ENCODE measurements at places on chromosomes 4 and X.

DNA sequence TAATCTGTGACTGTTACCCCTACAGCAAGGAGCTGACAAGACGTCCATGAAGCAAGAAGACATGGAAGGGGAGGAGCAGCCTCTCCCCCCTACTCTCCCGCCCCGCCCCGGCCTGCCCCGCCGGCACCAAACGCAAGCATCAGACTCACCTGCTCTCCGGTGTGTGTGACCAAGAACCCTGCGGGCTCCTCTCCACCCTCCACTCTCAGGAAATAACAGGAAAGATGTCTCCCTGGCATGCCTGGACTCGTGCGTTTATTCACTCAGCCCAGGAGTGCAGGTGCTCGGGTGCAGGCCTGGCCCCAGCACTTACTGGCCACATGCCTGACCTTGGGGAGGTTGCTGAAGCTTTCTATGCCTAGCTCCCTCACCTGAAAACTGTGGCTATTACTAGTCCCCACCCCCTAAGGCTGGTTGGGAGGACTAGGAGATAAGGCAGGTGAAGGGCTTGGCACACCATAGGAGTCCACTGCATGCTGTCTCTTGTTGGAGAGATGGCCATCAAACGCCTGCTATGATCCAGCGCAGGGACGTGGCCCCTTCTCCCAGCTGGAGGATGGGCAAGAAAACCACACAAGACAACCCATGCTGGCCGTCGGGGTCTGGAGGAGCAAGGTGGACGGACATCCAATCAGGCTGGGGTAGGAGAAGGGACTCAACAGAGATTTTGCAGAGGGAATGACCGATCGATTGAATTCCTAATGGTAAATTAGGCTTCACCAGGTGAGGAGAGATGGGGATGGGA lies 34.9 kb upstream of the CLDN24 start:
- DNase-seq, result no peak

DNA sequence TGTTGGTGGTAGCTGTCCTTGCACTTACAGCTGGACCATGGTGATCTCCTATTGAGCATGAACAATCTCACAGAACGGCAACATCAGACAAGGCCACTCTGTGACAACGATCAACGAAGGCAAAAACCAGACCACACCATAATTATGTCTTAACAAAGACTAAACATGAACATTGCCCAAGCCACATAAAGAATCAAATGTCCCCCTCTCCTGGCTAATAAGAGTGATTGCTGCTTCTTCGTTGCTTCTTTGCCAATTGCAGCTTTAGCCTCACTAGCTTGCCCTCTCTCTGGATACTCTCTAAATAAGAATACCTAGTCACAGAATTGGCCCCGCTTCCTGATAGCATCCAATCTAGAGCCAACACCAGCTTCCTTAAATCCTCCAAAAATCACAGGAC lies 41.5 kb upstream of the PGRMC1 start:
- peak; percentile 9 for DNase-seq

DNA sequence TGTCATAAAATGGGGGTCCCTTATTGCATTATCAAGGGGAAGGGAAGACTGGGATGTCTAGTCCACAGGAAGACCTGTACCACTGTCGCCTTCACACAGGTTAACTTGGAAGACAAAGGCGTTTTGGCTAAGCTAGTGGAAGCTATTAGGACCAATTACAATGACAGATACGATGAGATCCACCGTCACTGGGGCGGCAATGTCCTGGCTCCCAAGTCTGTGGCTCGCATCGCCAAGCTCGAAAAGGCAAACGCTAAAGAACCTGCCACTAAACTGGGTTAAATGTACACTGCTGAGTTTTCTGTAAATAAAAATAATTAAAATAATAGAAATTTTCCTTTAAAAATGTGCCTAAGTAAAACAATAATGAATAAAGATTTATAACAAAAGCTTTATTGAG lies 30.6 kb downstream of the AASDH start:
- no peak for DNase-seq

DNA sequence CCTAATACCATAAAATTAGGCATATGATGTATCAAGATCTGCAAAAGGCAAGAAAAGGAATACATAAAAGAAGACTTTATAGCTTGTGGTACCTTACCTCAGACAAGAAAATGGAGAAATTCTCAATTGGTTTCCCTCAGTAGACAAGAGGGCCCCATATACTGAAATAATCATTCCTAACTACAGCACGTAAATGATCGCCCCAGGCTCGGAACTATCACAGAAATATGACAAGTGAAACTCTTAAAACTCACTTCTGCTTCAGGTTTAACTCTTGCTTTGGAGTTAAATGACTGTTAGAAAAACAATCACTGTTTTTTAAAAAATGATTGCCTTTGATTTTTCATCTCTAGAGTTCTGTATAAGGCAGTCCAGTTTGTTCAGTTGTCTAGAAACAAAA lies 38.6 kb upstream of the NAP1L5 start:
- no peak for DNase-seq

DNA sequence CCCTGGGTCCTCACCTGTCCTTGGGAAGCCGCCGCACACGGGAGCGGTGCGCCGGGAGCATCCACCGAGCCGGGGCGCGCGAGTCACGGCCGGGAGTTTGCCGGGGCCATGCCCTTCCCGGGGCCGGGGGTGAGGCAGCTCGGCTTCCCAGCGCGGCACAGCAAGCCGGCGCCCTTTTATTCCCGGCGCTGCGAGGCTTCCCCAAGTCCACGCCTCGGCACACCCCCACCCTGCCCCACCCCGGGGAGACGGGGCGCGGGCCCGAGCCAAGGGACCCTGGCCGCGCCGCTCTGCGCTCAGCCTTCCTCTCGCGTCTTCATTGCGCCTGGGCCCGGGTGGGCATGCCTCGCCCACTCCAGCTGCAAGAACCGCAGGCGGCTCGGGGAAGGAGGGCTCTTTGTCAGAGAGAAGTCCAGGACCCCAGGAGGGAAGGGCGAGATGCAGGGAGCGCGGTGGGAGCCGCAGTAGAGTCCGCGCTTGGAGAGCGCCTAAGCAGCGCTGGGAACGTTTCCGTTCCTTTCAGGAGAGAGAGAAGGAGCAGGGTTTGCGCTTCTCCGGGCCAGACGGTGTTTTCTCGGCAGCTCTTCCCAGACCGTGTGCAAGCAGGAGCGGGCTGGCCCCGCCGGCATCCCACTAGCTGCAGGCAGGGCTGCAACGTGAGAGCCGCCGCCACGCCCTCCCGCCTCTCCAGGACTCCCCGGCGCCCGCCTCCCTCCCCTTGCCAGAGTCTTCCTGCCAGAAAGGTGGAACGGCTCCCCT lies at the start of gene MXRA5:
MXRA5 (minus strand) TSS at position 152 of the 759 bp plus-strand sequence. CDS start 2,819 bp downstream, outside the sequence.
- no peak for DNase-seq

All from suppressor macrophage treated with lipopolysaccharide for 4 hours (primary cell).